HFFc6 (cell line): ENCODE measurements at places on chromosomes 5 and 9.

GRCh38 chr5:39475159-39475571, 50.4 kb upstream of the DAB2 start:
- DNase-seq, result no peak

- no peak for DNase-seq
These were observed 106.9 kb downstream of the TTC39B start for GRCh38 chr9:15200111-15200510.

GRCh38 chr9:126449725-126450667, 123.4 kb downstream of the MVB12B start:
- no peak for DNase-seq

GRCh38 chr5:80453366-80453765, 34.5 kb upstream of the FAM151B start:
- no peak for DNase-seq

DNA sequence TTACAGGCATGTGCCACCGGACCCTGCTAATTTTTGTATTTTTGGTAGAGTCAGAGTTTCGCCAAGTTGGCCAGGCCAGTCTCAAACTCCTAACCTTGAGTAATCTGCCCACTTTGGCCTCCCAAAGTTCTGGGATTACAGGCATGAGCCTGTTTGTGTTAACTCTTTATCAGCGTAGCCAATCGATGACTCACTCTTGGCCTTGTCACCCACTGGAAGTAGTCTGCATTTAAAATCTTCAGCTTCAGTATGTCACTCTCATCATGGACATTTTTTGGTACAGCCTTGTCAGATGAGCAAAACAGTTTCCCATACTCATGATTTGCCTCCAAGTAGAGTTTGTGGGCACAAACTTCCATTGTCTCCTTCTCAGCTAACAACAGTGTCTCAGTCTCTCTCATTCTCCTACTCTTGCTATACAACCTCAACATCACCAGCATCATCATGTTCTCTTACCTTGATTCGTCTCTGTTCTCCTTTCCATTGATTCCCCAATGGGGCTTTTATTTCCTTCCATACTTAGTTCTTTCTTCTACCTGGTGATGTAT, 22.5 kb downstream of the MUSK start:
- DNase-seq, result peak; percentile 9

DNA sequence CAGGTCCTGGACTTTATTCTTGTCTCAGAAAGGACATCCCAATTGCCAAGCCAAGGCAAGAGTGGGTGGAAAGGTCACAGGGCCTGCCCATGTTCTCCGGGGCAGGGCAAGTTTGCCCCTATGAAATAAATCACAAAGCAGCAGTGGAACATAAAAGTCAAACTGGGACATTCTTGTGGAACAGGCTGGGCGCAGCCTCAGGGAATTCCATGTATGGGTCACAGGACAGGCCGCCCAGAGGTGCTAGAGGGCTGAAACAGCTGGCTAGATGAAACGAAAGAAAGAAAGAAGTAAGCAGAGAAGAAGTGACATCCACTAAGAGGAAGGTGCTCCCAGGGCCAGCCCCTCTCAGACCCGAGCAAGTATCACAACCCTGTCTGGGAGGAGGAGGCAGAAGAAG, 219.1 kb upstream of the NFIL3 start:
- no peak for DNase-seq

GRCh38 chr5:124872615-124873014, 126.2 kb upstream of the ZNF608 start:
- DNase-seq, result no peak

DNA sequence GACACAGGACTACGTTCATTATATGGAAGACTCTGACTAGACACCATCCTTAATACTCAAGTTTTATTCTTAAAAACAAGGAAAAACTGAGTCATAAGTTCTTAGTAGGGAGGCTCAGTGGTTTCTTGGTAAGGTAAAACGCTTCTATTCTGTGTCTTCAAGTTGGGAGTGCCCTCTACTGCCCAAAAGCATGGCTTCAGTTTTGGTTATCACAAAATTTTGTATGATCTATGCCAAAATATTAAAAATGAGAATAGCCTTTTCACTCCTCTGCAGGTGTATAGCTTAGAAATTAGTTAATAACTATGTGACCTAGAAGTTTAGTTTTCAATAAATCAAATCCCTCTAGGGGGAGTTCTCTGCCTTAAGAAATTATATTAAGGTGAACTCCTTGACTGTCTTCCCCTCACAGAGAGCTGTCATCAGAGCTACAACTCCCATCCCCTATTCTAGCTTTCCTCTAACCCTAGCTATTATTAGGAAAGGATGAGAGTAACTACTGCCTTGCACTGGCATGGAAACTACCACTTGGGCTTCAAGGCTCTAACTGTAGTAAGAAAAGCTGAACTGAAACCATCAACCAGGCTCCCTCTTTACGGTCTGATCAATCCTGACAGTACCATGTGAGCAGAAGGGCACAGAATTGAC, 189.7 kb downstream of the GNAQ start:
- DNase-seq, result no peak

DNA sequence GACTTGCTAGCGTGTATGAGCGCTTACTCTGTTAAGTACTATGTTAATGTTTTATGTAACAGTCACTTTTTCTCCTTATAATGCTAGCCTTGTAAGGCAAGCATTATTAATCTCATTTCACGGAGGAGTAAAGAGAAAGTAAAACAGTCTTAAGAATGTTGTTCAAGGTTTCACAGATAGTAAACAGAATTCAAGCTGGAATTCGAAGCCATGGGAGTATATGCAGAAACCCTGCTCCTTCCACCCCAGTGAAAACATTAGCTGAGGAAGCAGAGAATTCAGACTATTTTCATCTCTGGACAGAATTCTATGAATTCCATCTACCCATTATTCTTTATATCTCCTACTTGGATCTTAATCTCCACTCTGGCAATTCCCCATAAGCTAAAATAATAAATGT, 1028.3 kb upstream of the WWC1 start:
- DNase-seq, result no peak

DNA sequence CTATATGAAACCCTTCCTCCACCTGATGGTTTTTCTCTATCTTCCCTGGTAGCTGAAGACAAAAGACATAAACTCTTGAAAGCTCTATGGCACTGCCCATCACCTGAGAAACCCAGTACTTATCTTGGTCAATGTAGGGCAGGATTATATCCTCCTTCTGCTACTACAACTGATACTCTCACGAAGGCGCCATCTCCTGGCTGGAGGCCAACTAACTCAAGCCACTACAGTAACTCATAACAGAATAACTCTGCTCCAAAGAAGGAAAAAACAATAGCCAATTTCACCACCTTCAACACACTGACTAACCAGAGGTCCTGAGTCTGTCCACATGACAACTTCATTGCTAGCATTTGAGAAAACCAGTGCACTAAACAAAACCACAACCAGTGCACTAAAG, 409.2 kb downstream of the CETN3 start:
- no peak for DNase-seq

- DNase-seq, result no peak
These were observed 53.1 kb upstream of the NREP start for GRCh38 chr5:111810112-111810511.

- DNase-seq, result no peak
These were observed 16.2 kb downstream of the ISOC1 start for GRCh38 chr5:129110742-129111141.

- no peak for DNase-seq
These were observed 67.5 kb downstream of the SEMA6A start for GRCh38 chr5:116507051-116507537.

DNA sequence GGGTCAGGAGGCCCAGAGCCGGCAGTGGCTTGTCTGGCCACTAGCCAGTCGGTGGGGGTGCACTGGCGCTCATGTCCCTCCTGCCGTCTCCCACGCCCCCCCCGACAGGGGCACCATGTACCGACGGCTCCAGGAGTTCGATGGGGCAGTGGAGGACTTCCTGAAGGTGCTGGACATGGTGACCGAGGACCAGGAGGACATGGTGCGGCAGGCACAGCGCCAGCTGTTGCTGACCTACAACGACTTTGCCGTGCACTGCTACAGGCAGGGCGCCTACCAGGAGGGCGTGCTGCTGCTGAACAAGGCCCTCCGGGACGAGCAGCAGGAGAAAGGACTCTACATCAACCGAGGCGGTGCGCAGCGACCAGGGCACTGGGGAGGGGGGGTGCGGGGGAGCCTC, 8.1 kb downstream of the TTC16 start:
- DNase-seq, result no peak

- DNase-seq, result no peak
These were observed 104.3 kb upstream of the PTGER4 start for GRCh38 chr5:40575411-40575810.

GRCh38 chr9:21002040-21002439, 29.4 kb downstream of the HACD4 start:
- DNase-seq, result no peak

DNA sequence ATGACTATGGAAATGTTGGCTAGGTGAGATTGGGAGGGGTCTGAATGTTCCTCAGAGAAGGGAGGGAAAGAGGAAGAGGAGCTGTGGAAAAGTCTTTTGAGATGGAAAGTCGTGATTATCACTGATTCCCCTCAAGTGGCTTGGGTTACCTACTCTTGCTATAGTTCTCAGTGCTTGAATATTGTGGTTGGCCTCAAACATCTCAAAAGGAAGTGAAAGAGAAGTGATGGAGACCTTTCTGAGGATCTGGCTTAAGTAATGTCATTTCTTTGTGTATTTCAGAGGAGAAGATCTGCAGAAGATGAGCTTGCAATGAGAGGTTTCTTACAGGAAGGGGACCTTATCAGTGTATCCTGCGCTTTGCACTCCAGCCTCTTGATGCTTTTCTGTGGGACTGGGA, 5.5 kb downstream of the EXOSC2 start:
- DNase-seq, result no peak

GRCh38 chr5:62431735-62432620, 19.4 kb downstream of the IPO11 start:
- DNase-seq, result no peak

GRCh38 chr9:78463750-78464149, 166.8 kb downstream of the PSAT1 start:
- DNase-seq, result no peak

- no peak for DNase-seq
These were observed 39.7 kb downstream of the SUB1 start for GRCh38 chr5:32625106-32625505.

- DNase-seq, result no peak
These were observed 204.8 kb downstream of the DCP2 start for GRCh38 chr5:113181409-113181808.

DNA sequence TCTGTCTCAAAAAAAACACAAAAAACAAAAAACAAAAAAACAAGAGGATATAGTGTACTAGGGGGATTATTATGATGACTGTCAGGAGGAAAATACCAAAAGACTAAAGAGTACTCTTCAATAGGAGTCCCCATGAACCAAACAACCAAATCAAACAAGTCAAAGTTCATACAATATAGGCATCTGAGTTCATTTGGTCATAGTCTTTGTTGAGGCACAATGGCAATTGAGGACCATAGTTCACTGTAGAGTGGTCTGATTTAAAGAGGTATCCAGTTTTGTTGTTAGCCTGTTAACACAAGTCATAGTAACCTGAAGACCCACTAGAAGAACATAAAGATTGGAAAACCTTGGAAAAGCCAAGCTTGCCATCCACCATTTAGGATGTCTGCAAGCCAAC, 11.3 kb upstream of the UBTD2 start:
- DNase-seq, result no peak

- DNase-seq, result no peak
These were observed 406.0 kb upstream of the DMAC1 start for GRCh38 chr9:8205576-8205975.

DNA sequence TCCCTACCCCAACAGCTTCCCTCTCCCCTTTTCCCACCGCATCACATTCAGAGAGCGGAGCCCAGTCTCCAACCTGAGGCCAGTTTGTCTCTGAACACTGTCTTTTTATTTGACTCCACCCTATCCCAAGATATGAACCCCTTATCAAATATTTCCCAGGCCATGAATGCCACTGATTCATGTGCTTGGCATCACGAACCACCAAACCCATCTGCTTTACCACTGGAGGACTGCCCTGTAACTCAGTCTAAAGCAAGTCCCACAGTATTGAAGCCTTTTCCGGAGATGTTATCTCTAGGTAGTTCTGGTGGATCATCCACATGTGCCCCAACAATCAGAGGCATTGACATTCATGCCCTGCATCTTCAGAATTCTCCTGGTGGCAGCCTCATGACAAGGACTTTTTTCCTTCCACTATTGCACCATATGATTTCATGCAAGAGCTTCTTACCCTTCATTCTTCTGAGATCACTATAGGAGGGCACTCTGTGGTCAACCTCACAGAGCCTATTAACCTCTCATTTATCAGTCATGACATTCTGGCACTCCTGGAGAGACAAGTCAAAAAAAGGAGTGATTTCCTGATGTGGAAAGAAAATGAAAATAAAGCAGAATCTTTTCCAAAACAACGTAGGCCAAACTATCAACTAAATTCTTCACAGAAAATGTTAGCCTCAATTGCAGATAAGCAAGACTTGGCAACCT, 12.3 kb upstream of the SPATA31D4 start:
- no peak for DNase-seq

- DNase-seq, result peak; percentile 86
These were observed 59.6 kb upstream of the SPATA31C2 start for GRCh38 chr9:88197781-88198340.

- DNase-seq, result no peak
These were observed 650 bp downstream of the MYORG start for GRCh38 chr9:34375901-34376595.

DNA sequence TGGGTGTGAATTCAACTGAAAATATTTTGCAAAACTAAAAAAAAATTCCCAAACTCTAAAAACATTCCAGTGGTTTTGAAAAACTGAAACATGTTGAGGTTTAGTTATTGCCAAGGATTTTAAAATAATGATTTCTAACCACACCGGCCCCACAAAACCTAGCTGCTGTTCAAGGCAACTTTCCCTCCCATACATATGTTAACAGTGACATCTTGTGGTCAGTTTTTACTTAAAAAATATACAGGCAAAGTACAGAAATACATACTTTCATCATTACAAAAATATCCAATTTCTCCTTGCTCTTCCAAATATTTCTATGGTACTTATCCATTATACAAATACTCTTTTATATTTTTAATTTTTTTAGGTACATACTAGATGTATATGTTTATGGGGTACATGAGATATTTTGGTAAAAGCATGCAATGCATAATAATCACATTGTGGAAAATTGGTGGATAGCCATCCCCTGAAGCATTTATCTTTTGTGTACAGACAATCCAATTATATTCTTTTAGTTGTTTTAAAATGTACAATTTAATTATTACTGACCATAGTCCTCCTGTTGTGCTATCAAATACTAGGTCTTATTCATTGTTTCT, 34.4 kb upstream of the MRPS30 start:
- peak; percentile 55 for DNase-seq

DNA sequence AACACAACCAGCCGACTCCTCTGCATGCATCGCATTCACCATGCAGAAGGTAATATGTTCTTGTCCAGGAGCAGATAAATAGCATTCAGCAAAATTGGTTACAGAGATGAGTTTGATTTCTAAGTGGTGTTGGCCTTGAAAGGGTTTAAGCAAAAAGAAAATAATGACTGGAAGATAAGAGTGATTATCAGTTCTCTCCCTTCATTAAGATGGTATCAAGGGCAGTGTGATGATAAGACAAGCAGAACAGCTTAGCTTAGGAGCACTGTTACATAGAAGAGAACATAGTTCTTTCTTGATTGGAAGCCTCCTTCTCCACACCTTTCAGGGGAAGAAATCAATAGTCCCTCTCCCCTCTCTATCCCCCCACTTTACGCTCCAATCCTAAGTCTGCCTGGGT, 121.5 kb downstream of the GALNT10 start:
- DNase-seq, result no peak

GRCh38 chr9:105979290-105979689, 284.9 kb downstream of the TMEM38B start:
- no peak for DNase-seq
